ENCODE measurements at places on chromosomes 3 and 15. TPM values are rescaled to one million over a fixed set of nuclear protein-coding genes. Genes with fewer than 3 reads are reported as not detected.

- DNase-seq = no peak
Observed at GRCh38 chr3:174169736-174170135, 689.4 kb upstream of the NAALADL2 start.

- no peak for DNase-seq
Observed at GRCh38 chr3:160125258-160125657, 100.0 kb upstream of the C3orf80 start.

GRCh38 chr3:159057621-159058020 is 255.8 kb downstream of the MFSD1 start:
- DNase-seq = no peak

- no peak for DNase-seq
Observed at GRCh38 chr3:59467476-59467875, 417.7 kb upstream of the CFAP20DC start.

- DNase-seq = peak; percentile 23
Observed at GRCh38 chr15:31457631-31458526, 131.2 kb downstream of the KLF13 start.

DNA sequence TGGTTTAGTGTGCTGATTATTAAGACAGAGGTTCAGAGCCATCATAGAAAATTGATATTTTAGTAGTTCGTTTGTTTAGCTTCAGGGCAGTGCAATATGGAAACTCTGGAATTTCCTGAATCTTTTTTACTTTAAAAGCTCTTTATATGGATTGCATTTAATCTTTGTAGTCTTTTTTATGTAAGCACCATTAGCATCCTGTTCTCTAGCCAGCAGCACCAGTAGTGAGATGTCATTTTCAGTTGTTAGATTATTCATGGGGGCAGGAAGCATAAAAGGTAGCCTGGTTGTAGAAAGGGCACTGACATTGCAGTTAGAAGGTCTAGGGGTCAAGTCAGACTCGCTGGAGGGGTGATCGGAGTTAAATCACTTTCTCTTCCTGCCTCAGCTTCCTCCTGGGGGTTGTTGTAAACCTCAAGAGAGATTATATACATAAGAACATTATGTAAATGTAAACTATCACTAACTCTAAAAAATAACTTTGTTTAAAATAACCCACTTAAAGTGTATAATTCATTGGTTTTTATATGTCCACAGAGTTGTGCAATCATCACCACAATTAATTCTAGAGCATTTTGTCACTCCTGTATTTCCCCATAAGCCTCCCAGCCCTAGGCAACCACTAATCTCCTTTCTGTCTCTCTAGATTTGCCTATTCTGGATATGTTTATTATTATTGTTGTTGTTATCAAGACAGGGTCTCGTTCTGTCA is 31.4 kb upstream of the ITPKA start:
- DNase-seq = no peak

GRCh38 chr3:21520106-21520963 is 230.7 kb downstream of the ZNF385D start:
- no peak for DNase-seq

DNA sequence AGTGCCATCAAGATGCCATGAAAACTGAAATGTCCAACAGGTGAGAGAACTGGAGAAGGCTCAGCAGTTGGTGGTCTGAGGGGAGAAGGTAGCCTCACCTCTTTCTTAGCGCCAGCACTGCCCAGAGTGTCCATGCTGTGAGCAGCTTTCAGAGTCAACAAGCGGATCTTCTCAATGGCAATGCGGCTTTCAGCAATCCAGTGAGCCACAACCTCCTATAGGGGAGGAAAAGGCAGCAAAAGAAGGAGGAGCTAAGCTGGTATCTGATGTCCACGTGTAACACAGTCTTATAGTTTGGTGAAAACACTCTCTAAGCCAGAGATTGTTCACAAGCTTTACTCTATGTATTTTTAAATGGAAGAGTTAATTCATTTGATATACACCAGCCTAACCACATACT is 36.1 kb upstream of the ACKR4 start:
- DNase-seq = no peak

GRCh38 chr3:138423316-138423715 is 11.1 kb upstream of the ESYT3 start:
- DNase-seq = no peak

- DNase-seq = no peak
Observed at GRCh38 chr15:53843166-53843565, 83.7 kb upstream of the WDR72 start.

GRCh38 chr3:140532793-140533330 is 145.0 kb upstream of the TRIM42 start:
- no peak for DNase-seq

DNA sequence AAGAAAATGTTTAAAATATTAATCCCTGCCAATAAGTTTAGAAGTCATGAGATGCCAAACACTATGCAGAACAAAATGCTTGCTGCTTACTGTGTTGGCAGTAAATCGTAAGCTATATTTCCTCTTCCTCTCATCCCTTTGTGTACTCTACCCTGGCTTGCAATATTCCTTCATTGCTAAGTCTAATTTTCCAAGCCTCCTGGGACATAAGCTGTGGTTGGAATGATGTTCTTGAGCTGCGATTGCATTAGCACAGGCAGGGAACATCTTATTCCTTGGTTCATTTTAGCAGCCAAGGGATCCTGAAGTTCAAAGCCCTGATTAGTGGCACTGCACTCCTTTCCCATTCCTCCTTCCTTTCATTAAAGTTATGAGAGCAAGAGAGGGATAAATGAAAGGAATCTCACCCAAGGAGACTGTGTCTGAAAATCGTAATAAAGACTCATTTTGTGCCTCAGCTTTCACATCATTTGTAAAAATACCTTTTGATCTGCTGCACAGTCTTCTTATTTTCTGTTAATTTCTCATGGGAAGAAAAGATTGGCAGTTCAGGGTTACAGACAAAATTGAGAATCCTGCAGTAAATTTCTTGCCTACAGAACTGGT is 535.2 kb downstream of the OCA2 start:
- DNase-seq = no peak

GRCh38 chr15:52682781-52683180 is 3.6 kb upstream of the ATOSA start:
- DNase-seq = no peak

GPR27 gene
- total RNA-seq = not detected

LRRN1 gene
- total RNA-seq = not detected

KBTBD12 gene
- not detected for total RNA-seq

NR2F2 gene
- 27.9 TPM for total RNA-seq

CAPN3 gene
- total RNA-seq = not detected

RNF13 gene
- 56.6 TPM for total RNA-seq

TRIM42 gene
- not detected for total RNA-seq

TMOD3 gene
- 41.1 TPM for total RNA-seq

SIDT1 gene
- 0.02 TPM for total RNA-seq

TEX55 gene
- total RNA-seq = not detected
